ENCODE measurements at places on chromosomes 11 and 22.

GRCh38 chr11:16317712-16318111 is 38.6 kb downstream of the SOX6 start:
- DNase-seq, result no peak

- DNase-seq, result peak; percentile 44
Measured at GRCh38 chr11:131737357-131737756, 366.9 kb downstream of the NTM start.

DNA sequence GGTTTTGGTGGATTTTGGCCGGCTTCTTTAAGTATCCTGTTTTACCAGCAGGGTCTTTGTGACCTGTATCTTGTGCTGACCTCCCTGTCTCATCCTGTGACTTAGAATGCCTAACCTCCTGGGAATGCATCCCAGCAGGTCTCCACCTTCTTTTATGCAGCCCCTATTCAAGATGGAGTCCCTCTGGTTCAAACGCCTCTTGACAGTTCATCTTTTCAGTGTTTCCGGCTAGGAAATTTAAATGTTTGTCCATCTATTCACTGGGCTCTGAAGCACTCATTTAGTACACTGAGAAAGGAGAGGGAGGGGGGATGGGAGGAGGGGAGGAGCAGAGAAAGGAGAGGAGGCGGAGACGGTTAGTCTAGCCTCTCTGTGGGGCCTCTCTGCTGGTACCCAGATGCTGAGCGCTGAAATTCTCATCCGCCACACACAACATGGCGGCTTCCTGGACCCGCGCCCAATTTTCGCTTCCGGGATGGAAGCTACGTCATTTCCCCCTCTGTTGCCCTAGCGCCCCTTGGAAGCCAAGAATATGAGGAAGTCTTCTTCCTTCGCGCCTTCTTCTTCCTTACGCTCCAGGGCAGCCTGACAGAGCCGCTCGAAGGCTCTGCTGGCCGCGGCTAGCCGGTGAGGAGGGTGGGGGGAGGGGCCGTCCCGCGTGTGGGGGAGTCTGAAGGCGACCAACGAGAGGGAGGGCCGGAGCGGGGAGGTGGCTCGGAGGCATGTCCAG is 69.0 kb upstream of the SYT13 start:
- DNase-seq, result peak; percentile 61

DNA sequence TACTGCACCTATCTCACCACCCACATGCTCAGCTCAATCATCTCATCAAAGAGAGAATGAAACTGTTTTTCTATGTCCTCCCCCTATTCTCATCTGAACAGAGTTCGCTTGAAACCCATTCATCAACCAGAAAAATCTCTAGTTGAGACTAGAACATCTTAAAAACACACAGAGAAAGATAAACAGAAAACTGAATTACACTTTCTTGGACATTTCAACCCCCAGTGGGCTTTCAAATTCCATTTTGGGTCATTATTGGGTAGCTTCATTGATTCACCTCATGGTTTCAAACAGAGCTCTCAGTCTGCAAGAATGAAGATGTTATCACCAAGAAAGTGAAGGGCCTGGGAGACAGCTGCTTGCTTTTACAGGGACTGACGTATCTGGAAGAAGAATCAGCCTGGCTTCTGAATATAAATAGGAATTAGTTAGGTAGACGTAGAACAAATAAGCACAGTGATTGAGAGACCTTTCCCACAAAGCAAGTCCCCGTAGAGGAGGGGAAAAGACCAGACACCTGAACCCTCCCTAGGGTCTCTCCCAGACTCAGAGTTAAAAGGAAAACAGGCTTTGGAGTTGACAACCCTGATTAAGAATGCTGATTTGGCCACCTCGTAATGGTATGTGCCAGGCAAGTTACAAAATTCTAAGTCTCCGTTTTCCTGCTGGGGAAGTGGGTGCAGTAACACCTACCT is 155.7 kb downstream of the BBOX1 start:
- DNase-seq, result no peak

DNA sequence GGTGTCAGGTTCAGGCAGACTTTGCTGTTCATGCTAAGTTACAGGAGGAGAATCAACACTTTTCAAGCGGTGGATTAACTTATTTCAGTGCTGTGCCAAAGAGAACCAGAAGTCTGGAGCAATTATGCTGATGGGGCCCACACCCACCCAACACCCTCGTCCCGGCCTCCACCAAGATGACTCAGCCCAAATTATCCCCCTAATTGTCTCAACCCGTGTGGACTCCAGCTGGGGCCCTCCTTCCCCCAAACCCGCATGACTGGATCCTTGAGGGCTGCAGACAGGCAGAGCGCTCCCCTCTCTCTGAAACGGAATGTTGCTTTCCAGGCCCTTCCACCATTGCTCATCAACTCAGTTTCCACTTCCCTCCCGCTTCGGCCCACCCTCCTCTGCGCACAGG is 34.6 kb upstream of the MN1 start:
- no peak for DNase-seq

DNA sequence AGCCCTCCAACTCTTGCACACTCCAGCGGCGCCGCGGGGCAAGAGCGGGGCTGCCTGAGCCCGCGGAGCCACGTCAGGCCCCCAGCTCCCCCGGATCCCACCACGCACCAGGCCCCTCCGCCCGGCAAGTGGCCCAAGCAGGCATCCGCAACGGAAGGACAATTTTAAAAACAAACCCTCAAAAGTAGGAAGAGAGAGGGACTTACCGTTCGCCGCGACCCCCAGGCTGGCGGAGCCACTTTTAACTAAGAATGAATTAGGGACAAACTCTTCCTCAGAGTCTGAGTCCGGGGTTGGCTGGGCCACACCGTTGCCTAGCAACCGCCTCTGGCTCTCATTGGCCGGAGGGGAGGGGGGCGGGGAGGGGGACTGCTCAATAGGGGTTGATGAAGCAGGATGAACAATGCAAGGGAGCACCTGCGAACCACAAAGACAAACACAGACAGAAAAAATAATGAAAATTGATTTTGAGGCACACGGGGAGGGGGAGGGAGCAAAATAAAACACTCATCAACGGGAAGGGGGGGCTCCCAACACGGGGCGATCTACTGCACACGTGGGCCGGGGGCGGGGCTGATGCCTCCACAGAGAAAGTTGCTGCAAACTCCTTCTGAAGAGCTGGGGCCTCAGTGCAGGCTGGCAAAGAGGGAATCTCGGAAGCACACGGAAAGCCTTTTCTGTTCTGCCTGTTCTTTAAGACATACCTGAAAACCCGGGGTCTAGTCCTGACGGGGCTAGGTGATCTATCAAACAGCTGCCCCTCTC is 387.5 kb upstream of the NARS2 start:
- peak; percentile 28 for DNase-seq

- peak; percentile 62 for DNase-seq
Measured at GRCh38 chr11:97743205-97743742, 1277.5 kb upstream of the CNTN5 start.

- no peak for DNase-seq
Measured at GRCh38 chr22:24587251-24587650, 5.6 kb downstream of the LRRC75B start.

GRCh38 chr11:92141159-92141558 is 83.5 kb upstream of the FAT3 start:
- DNase-seq, result no peak

DNA sequence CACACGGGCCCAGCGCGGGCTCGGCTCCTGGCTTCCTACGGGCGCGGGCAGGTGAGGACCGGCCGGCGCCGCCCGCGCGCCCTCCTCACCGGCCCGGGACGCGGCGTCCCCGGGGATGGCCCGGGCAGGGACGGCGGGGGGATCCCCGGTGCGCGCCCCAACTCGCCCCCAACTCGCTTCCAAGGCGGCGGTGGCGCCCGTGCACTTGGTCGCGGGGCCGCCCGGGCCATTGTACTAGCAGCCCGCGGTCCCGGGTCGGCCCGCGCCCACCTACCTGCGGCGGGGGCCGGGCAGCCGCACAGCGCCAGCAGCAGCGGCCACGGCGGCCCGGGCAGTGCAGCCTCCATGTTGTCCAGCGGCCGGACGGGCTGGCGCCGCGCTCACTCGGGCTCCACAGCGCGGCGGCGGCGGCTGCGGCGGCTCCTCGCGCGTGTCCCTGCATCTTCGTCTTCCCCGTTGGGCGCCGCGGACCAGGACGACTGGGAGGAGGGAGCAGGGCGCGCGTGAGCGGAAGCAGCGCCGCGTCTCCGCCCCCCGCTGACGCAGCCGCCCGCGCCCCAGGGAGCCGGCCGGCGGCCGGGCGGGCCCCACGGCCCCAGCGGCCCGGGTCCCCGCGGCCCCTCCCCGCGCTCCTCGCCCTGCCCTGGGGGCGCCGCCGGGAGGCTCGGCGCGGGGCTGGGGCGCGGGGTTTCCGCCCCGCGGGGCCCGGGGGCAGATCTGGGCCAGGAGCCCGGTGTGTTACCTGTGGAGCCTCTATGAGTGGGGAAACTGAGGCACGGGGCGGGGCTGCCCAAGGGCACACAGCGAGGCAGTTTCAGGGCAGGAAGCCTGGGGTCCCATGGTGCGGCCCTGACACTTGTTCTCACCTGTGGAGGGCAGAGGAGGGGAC is 159.3 kb upstream of the GRK3 start:
- DNase-seq, result peak; percentile 71

DNA sequence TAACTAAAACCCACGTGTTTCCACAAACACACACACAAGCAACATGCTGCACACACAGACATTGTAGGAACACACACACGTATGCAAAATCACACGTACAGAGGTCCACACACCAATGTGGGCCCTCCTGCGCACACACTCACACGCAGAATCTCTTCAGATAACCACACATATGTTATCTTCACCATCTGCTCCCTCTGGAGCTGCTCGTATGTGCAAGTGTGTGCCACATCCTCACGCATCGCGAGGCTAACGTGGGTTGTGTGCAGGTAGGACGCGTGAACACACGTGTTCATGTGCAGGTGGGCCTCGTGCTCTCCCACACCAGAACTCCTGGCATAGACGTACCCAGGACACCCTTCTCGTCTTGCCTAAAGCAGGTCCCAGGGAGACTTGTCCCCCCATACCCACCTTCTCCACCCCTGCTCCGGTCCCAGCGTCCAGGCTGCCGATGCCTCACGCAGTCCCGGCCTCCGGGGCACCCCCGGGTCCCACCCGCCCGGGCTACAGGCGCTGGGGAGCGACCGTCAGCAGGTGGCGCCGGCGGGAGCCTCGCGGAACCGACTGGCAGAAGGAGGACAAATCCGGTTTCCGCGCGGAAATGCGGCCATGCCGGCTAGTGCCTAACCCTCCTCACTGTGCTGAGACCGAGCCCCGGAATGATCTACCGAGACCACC is 10.3 kb upstream of the IGSF9B start:
- DNase-seq, result no peak

DNA sequence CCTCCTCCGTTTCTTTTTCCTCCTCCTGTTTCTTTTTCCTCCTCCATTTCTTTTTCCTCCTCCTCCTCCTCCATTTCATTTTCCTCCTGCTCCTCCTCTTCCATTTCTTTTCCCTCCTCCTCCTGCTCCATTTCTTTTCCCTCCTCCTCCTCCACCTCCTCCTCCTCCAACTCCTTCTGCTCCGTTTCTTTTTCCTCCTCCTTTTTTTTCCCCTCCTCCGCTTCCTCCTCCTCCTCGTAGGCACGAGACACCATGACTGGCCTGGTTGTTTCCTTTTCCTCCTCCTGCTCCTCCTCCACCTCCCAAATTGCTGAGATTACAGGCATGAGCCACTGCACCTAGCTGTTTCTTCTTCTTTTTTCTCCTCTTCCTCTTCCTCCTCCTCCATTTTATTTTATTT is 25.6 kb upstream of the DRICH1 start:
- peak; percentile 29 for DNase-seq

- no peak for DNase-seq
Measured at GRCh38 chr11:117979481-117980211, 6.5 kb upstream of the IL10RA start.

DNA sequence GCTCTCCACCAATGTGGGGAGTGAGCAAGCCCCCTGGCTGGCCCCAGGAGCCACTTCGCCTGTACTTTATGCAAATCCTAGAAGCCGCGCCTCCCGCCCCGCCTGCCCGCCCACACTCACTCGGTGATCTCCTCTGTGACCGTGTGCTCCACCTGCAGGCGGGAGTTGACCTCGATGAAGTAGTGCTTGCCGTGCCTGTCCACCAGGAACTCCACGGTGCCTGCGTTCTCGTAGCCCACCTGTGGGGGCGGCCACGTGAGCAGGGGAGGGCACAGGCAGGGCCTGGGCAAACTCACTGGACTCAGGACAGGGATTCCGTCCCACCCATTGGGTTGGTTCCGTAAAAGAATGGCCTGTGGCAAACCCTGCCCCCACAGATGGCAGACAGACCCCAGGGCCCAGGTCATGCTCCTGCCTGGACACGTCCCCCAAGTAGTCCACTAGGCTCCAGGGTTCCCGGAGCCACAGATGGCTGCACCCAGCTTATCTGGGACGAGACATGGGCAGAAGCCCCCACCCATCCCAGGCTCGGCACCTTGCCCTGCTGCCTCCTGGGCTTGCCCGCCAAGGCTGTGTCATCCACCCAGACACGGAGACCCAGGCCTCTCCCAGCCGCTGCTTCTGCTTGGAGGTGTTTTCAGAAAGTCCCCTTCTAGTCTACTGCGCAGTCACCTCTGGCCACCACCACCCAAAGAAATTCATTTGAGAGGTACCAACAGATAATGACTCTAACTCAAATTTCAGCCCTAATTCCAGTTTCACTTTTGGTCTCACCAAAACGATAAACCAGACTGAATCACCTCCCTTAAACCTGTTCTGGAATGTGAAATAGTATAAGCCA is 12.1 kb downstream of the LRFN4 start:
- no peak for DNase-seq

- DNase-seq, result peak; percentile 59
Measured at GRCh38 chr11:46675288-46675851, 25.0 kb downstream of the ARHGAP1 start.

DNA sequence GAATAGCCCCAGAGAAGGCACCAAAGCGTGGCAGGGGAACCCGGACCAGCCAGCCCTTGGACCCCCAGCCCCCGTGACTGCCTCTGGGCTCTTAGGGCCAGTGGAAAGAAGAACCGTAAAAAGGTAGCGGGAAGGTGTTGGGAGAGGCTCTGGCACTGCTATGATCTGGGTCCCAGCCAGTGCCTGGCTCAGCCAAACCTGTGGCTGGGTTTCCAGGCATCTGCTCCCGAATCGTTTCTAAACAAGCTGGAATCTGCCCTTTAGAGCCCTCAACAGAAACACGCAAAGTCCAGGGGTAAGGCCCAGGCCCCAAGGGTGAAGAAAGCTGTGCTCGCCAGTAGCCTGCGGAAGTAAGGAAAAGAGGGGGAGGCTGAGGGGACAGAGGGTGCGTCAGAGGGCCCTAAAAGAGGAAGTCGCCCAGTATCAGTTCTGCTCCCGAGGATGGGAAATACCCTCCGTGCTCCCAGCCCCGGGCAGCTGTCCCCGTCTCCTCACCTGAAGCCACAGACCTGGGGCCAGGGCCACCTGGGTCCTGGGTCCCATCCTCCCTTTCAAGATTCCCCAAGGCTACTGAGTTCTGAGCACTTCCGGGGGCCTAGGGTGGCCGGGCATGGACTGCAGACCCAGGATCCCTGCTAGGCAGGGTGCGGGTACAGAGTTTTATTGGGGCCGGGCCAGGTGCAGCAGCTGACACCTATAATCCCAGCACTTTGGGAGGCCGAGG is 24.7 kb downstream of the IL10RA start:
- DNase-seq, result no peak

- no peak for DNase-seq
Measured at GRCh38 chr11:85751724-85752123, 59.2 kb downstream of the SYTL2 start.

GRCh38 chr11:86459682-86460460 is 85.2 kb downstream of the CCDC81 start:
- DNase-seq, result peak; percentile 92

- peak; percentile 93 for DNase-seq
Measured at GRCh38 chr11:132126973-132127899, 756.8 kb downstream of the NTM start.
